ENCODE measurements at places on chromosomes 11 and 22.

DNA sequence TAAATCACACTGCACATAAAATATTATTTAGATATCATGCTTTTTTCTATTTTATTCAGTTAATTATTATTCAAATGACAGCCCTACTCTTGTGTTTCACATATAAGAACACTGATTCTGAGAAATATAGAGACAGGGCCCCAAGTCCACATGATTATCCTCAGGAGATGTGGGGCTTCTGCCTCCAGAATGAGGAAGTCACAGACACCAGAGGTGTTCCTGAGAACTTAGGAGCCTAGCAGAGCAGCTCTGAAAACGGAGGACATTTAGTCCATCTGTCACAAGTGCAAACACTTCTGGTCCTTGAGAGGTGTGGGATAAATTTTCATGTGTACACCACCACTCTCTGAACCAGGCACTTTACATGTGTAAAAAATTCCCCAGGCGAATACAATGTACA, 26.2 kb downstream of the TRIM66 start:
- no peak for DNase-seq

DNA sequence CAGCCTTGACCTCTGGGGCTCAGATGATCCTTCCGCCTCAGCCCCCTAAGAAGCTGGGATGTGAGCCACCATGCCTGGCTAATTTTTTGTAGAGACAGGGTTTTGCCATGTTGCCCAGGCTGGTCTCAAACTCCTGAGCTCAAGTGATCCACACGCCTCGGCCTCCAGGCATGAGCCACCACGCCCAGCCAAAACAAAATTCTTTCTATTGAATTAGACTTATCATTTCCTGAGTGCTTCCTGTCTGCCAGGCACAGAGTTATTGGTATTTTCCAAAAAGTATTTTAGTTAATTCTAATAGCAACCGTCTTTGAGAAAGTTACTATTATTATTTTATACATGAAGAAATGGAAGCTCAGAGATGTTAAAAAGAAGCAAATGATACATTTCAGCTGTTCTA, 61.4 kb upstream of the LMO2 start:
- DNase-seq: no peak

GRCh38 chr11:1199241-1199750, 23.6 kb upstream of the MUC5B start:
- DNase-seq: no peak

DNA sequence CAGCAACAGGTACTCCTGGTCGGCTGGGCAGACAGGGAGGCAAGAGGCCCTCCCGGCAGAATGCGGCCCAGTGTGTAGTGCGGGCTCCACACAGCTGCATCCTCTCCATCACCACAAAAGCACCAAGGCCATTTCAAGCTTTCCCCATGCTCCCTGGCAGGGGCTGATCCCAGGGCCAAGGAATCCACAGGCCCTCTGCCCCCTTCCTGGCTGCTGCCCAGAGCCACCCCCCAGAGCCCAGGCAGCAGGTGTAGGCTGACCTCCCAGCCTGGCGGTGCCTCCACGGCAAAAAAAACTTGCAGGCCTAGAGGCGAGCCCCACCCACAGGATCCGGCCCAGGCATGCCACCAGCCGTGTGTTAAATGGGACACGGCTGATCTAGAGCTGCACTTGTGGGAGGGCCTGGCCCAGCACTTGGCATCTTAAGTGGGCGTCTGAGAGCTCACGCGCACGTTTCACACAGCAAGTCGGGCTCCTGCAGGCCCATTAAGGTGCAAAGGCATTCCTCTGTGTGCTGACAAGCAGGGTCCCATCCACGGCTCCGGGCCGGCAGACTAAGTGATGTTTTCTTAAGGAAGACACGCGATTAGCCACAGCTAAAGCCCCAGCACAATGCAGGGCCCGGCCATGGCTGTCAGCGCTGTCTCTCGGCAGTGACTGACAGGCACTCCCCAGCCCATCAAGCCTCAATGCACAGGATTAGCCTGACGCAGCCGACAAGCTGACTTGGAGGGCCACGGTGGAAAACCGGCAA, 19.8 kb upstream of the GNB1L start:
- no peak for DNase-seq

DNA sequence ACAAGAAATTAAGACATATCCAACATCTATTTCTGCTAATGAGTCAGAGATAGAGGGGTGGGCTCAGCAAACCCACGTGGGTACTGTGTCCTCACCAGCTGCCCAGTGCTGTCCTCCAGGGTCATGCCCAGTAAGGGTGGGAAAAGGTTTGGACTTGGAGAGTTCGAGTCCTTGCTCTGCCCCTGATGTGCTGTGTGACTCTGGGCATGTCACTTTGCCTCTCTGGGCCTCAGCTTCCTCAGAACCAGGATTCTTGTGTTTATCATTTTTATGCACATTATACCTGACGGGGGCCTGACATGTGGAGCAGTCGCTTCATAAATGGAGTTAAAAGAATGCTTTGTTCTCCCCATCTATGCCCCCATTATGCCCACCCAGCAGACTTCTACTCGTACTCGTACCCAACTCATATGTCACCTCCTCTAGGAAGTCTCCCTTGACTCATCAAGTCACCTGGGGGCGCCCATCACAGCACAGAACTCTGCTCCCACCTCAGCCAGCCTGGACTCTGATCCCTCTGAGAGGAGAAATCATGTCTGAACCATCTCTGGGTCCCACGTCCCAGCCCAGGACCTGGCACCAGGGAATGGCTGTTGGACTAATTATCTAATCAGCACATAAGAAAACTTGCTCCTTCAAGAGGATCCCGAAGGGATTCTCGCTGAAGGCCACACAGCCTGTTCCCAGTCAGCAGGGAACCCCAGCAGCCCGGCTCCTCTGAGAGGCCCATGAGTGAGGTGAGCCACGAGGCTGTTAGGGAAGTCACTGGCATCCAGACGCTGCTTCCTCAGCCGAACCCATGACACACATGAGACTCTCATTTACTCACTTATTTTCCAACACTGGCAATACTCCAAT, 38.7 kb upstream of the TSKU start:
- peak; percentile 32 for DNase-seq

DNA sequence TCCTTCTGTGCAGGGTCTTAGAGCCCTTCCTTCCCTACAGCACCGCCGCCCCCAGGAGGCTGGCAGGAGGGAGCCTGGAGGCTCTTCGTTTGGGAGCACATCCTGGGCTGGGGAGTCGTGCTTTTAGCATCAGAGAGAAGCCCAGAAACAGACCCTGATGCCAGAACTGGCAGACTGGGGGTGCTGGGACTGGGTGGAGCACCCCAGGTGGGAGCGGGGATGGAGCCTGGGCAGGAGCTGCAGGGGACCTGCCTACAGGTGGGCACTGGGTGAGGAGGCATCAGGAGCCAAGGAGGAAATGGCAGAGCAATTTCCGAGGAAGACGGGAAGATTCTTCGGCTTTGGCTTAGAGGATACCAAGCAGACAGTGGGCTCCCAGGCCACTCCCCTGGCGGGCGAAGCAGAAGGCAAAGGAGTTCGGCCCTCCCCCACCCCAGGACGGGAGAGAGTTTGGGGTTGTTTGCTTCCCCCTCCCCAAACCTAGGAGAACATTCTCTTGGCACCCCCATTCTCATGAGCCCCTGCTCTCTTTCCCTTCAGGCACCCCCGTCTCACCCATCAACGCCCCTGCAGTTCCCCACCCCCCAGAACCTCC, 1.1 kb downstream of the SYT7 start:
- no peak for DNase-seq

DNA sequence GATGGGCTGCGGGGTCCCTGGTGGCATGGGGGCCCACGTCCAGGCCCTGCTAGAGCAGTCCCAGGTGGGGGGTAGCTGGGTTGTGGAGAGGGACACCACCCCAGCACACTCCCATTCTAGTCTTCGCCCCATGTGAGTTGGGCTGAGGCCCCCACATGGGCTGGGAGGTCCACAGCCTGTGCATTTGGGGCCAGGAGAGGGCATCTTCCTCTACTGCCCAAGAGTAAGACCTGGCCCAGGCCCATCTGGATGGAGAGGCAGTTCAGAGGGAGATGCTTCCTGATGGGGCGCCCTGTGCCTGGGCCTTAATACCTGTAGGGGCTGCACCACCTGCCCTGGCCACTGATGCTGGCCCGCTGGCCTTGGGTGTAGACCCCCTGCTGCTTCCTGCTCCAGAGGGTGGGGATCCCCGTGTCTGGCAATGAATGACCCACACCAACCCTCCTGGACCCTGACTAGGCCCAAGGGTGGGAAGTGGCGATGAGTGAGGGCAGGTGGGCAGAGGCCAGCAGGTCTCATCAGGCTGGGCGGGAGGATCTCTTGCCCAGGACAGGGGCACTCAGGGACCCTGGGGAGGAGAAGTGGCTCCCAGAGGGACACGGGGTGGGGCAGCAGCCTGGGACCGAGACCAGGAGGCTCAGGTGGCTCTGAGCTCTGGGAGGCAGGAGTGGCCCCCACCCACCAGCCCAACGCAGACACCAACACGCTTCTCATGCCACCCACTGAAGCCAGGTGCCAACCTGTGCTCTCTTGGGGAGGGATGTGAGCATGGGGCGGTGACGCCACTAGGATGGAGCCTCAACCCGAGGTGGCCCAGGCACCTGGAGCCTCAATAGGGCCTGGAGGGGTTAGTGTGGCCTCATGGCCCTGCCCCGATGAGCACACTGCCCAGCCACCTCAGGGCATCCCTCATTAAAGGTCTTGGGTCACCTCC, 17.4 kb upstream of the GNB1L start:
- no peak for DNase-seq

- DNase-seq: no peak
Measured at GRCh38 chr11:86629045-86629706, 43.2 kb downstream of the ME3 start.

DNA sequence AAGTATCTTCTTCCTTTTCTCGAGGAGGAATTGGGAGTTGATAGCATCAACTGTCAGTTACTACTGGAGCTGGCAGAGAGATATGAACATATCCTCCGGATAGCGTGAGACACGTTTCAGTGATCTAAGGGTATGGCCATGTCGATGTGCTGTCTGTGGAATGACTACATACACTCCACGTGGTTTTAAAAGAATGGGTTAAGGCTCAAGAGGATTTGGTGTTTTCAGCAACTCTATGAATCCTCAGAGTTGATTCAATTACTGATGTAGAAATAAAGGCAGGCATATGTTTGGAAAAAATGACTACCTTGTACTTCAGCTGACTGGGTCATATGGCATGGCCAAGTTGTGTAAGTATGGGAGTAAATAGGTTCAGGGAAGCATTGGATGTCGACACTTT, 22.9 kb downstream of the MMP13 start:
- no peak for DNase-seq

DNA sequence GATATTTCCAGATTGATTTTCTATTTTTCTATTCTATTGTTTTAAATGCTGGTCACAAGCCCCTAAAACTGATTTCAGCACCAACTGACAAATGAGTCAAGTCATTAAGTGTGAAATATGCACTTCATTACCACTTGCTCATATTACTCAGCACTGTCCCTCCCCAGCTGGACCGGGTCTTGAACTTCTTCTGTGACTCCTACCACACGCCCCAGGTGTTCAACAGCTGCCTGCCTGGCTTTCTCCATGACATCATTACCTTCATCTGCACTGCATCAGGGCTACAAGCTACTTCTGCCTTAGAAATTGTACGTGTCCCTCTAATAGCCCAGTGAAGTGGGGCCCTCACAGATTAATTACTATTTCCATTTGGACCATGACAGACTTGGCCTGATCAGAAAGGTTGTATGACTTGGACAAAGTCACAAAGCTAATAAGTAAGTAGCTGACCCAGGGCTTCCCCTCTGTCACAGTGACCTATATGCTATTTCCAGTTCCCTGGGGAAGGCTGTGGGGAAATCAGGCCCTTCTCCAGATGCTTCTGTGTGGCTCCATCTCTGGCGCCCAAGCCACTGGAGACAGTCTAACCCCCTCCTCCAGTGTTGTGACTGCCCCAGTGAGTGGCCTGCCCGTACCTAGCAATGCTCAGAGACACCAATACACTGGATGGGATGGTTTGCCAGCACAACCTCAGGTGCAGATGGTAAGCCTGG, 18.1 kb downstream of the TBC1D10A start:
- DNase-seq: no peak

- DNase-seq: peak; percentile 95
Measured at GRCh38 chr11:107696140-107696539, 15.7 kb downstream of the SLN start.

DNA sequence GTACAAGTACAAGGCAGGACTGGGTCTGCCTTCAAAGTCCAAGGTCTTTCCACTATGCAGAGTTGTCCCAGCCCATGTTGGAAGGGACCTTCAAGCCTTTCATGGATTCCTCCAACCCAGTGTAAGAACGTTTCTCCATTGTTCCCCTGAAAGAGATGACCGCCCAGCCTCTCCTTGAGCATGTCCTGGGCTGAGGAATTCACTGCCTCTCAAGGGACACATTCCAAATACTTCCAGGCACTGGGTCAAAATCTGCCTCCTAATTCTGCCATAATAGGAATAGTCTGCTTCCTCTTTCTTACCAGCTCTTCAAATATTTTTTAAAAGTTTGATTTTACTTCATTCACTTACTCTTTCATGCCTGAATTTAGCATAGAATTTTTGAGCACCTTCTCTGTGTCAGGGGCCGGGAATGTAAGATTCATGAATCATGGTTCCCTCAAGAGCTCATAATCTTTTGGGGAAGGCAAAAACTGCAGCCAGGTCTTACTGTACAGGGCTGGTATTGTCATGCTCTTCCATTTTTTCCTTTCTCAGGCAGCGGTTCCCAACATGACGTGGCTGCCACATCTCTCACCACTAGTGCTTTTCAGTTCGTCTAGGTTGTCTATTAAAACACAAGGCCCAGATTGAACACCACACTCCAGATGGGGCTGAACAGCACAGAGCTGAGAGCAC, 143.3 kb upstream of the TBCEL start:
- DNase-seq: no peak

- DNase-seq: no peak
Measured at GRCh38 chr11:70018816-70019215, 59.3 kb upstream of the ANO1 start.

GRCh38 chr22:46120420-46120737, 29.9 kb upstream of the PPARA start:
- no peak for DNase-seq

DNA sequence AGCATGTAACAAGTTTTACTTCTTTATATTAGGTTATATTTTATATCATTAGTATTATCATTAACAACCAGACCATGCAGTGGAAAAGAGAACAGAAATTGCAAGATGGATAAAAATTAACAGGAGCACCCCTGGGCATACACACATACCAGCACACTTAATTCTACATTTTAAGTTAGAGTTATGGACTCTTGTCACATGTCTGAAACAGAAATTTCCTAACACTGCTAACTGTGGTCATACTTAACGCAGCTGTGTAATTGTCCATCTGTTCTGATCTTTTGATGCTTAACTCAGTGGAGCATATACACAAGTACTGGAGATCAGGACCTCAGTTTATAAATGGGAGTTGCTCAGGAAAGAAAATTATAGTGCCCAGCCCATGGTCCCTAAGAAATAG, 358 bp downstream of the OR52H1 start:
- no peak for DNase-seq

GRCh38 chr22:29658176-29658575, 54.7 kb downstream of the NF2 start:
- DNase-seq: no peak

- DNase-seq: no peak
Measured at GRCh38 chr22:28151151-28151816, 232.2 kb upstream of the PITPNB start.

GRCh38 chr11:74822170-74822569, 73.5 kb downstream of the RNF169 start:
- peak; percentile 34 for DNase-seq
